ENCODE measurements at places on chromosomes 11 and 22.

GRCh38 chr11:43574949-43575912, 105.3 kb upstream of the HSD17B12 start:
- peak; percentile 56 for DNase-seq

DNA sequence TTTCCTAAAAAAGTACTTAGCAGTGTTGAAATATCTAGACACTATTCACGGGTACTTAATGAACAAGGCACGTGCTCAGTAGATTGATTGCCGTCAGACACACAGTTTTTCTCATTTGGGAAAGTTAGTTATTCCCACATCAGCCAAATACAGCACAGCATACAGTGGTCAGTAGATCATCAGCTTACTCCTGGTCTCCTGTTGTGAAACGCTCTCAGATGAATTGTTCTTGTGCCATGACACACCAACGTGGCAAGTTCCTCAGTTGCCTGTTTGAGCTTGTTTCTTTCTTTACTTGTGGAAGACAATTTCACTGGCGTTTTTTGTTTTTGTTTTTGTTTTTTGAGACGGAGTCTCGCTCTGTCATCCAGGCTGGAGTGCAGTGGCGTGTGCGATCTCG, 8.6 kb downstream of the TAB1 start:
- no peak for DNase-seq

- DNase-seq, result peak; percentile 37
Measured at GRCh38 chr11:16936643-16937042, 77.6 kb downstream of the PLEKHA7 start.

DNA sequence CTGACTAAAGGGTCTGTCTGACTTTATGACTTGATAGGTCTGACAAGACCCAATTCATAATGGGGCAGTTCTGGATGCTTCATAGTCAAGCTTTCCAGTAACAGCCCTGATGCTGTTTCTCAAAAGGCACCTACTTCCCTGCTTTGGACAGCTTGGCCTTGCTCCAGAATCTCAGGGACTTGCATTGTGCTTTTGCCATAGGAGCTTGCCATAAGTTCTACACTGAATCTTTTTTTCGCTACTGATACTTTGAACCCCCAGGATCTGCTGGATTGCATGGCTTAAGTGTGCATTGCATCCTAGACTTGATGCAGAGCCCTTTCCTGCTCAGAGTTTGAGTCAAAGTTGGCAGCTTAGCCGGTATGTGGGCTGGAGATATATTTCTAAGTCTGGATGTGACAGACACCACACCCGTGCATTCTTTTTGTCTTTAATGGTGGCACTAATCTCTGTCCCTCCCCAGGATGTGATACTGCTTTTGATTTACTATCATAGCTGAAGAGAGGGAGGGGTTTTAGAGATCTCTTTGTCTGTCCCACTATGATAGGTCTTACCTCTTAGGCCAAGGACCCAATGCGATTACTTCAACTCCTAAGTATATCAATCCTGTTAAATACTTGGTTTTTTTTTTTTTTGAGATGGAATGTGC, 16.9 kb upstream of the SLC3A2 start:
- DNase-seq, result no peak
